IMR-90 (cell line): ENCODE measurements at places on chromosomes 6 and 20.

GRCh38 chr6:113855500-113856374 lies 1.4 kb upstream of the MARCKS start:
- H3K27me3 ChIP-seq = no peaks in the 10 kb centered on the region
- H3K27ac ChIP-seq = peak overlapping the region; percentile 91
- H3K4me3 ChIP-seq = peak overlapping the region; percentile 95
- no peaks in the 10 kb centered on the region for H3K4me1 ChIP-seq
- peak; percentile 66 for DNase-seq
- peaks cover 6% of the 10 kb centered on the region; the same call in 1 of the 2 replicates for H3K36me3 ChIP-seq

DNA sequence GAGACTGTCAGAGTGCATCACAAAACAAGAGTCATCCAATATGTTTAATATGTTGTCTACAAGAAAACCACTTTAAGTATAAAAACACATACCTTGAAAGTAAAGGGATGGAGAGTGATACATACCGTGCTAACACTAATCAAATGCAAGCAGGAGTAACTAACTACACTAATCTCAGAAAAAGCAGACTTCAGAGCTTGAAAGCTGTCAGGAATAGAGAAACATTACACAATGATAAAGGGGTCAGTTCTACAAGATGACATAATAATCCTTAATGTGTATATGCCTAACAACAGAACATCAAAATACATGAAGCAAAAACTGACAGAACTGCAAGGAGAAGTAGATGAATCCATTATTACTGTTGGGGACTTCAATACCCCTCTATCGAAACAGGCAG lies 59.7 kb upstream of the SMIM29 start:
- H3K4me3 ChIP-seq = no peak overlapping the region
- H3K36me3 ChIP-seq = no peaks in the 10 kb centered on the region
- peaks cover 4% of the 10 kb centered on the region for H3K4me1 ChIP-seq
- no peaks in the 10 kb centered on the region for H3K27me3 ChIP-seq
- H3K27ac ChIP-seq = no peak overlapping the region

- peaks cover 2% of the 10 kb centered on the region; the same call in 1 of the 2 replicates for H3K4me1 ChIP-seq
- no peak overlapping the region for H3K4me3 ChIP-seq
- H3K27ac ChIP-seq = no peak overlapping the region
- H3K36me3 ChIP-seq = no peaks in the 10 kb centered on the region
- H3K27me3 ChIP-seq = no peaks in the 10 kb centered on the region; the same call in 1 of the 2 replicates
Observed at GRCh38 chr6:131775886-131776285, 31.9 kb upstream of the ENPP1 start.

DNA sequence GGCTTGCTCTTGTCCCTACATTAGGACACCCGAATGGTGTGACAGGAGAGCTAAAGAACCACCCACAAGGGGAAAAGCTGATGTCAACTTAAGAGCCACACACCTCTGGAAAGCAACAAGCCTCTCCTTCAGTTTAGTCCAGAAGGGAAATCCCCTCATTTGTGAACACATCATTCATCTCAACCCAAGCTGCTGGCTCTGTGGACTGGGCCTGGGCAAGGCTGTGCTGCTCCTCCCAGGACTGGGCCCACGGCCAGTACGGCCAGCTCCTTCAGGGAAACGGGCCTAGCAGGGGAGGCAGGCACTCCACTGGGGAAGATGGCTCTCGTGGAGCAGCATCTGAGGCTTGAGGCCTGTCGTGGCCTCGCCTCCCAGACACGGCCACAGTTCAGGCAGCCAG lies 12.8 kb upstream of the SLC4A11 start:
- no peak overlapping the region for H3K4me3 ChIP-seq
- DNase-seq = peak; percentile 67
- H3K4me1 ChIP-seq = no peaks in the 10 kb centered on the region
- no peak overlapping the region for H3K27ac ChIP-seq
- H3K27me3 ChIP-seq = peaks cover 6% of the 10 kb centered on the region; the same call in 1 of the 2 replicates
